ENCODE measurements at places on chromosomes 7 and 10. TPM values are rescaled to one million over a fixed set of nuclear protein-coding genes. Genes with fewer than 3 reads are reported as not detected.

- peaks cover 9% of the 10 kb centered on the region for H3K4me1 ChIP-seq
- DNase-seq: peak; percentile 47
- H3K27me3 ChIP-seq: peaks cover 4% of the 10 kb centered on the region
- no peaks in the 10 kb centered on the region for H3K36me3 ChIP-seq
Observed at GRCh38 chr7:94391726-94392392, 2.8 kb upstream of the COL1A2 start.

DNA sequence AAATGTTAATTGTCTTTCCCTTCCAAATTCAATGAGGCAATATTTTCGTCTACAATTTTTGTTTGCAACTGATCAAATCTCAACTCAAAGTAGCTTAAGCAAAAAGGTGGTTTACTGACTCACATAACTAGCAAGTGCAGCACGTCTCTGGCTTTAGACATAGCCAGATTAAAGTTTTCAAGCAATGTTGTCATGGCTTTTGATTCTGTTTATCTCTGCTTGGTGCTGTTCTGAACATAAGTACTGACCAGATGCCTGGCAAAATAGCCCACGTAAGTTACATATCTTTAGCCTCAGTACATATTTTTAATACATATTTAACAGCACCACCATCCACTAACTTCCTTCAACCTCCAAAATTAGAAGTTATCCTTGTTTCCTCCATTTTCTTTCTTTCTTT, 877.9 kb downstream of the KCNMA1 start:
- no peak overlapping the region for H3K4me3 ChIP-seq
- no peaks in the 10 kb centered on the region for H3K36me3 ChIP-seq
- no peaks in the 10 kb centered on the region for H3K4me1 ChIP-seq
- no peaks in the 10 kb centered on the region for H3K27me3 ChIP-seq

- DNase-seq: no peak
- H3K27me3 ChIP-seq: no peaks in the 10 kb centered on the region
- no peak overlapping the region for H3K27ac ChIP-seq
- peaks cover 5% of the 10 kb centered on the region for H3K4me1 ChIP-seq
- H3K4me3 ChIP-seq: no peak overlapping the region
Observed at GRCh38 chr7:25792586-25792985, 359.4 kb upstream of the NFE2L3 start.

DNA sequence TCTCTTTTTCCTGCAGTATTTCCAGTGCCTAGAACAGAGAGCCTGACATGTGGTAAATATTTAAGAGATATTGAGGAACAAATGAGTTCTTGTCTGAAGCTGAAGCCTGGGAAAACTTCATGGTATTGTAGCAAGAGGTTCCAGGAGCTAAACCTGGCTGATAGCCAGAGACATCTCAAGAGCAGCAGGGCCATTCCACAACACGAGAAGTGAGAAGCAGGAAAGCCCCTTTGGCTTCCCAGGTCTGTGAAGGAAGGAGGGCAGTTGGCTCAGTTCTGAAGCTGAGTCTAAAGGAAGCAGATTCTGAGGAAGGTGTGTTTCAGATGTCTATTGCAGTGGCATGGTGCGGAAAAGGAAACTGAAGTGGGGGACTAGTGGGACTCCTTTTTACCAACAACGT, 63.8 kb upstream of the FAM204A start:
- H3K27me3 ChIP-seq: no peaks in the 10 kb centered on the region
- no peak for DNase-seq
- no peak overlapping the region for H3K27ac ChIP-seq

DNA sequence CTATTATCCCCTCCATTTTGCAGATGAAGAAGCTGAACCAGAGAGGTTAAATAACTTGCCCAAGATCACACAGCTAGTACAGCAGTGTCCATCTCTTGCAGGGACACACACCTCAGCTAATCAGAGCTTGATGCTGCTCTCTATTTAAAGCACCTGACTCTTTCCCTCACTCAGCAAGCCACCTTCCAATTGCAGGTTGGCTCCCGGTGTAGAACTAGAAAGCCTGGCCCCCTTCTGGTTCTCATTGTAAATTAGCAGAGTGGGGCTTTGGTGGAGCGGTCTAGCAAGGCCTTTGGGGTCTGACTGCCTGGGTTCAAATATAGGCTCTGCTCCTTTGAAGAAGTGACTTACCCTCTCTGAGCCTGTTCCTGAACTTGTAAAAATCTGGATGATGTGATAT, 176.4 kb downstream of the NEURL1 start:
- no peak overlapping the region for H3K4me3 ChIP-seq
- no peak overlapping the region for H3K27ac ChIP-seq
- H3K4me1 ChIP-seq: peaks cover 68% of the 10 kb centered on the region
- no peaks in the 10 kb centered on the region for H3K36me3 ChIP-seq

GRCh38 chr10:70619271-70620019, 16.9 kb upstream of the PRF1 start:
- H3K36me3 ChIP-seq: no peaks in the 10 kb centered on the region
- DNase-seq: no peak
- H3K4me3 ChIP-seq: no peak overlapping the region
- H3K27me3 ChIP-seq: no peaks in the 10 kb centered on the region
- no peak overlapping the region for H3K27ac ChIP-seq

DNA sequence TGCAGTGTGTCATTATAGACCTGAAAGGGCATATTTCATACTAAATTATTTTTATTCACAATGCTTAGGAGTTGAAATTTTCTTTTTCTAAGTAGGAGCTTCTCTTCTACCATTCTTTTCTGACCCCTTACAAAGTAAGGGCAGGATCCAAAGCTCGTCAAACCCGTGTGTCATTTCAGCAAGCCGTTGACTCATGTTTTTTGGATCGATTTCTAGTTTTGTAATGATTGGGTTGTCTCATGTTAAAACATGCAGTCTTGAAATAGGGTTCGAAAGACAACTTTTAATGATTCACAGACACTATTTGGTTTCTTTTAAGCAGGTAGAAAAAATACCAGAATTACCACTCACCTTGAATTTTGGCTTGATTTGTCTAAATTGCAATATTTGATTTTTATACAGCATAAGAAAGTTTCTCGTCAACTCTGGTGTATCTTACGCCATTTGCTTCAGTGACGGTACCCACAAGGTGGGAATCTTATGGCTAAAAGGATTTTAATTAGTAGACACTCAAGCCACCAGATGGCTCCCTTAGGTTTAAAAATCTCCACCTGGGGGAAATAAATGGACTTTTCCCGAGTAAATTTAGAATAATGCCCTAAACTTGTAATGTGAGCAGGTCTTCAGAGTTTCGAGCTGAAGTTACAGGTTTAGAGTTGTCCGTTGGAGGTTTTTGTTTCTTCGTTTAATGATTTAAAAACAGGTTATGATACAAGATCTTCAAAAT, 283.4 kb downstream of the CCDC3 start:
- H3K4me1 ChIP-seq: peaks cover 14% of the 10 kb centered on the region
- H3K27me3 ChIP-seq: no peaks in the 10 kb centered on the region
- no peaks in the 10 kb centered on the region for H3K36me3 ChIP-seq
- H3K4me3 ChIP-seq: no peak overlapping the region

GRCh38 chr7:85702348-85702747, 515.5 kb upstream of the SEMA3D start:
- H3K4me3 ChIP-seq: no peak overlapping the region
- H3K27me3 ChIP-seq: no peaks in the 10 kb centered on the region
- H3K36me3 ChIP-seq: no peaks in the 10 kb centered on the region

- no peaks in the 10 kb centered on the region for H3K36me3 ChIP-seq
Observed at GRCh38 chr7:103962070-103962469, 27.4 kb downstream of the RELN start.

Gene BRI3
- 206 TPM for polyA plus RNA-seq

Gene OR2A42
- polyA plus RNA-seq: 0.01 TPM

Gene DNAJB6
- 117 TPM for polyA plus RNA-seq

Gene ACSM6
- polyA plus RNA-seq: not detected

Gene ZNF398
- polyA plus RNA-seq: 2.0 TPM

Gene SORBS1
- polyA plus RNA-seq: 140 TPM
